K562 (cell line): ENCODE measurements at places on chromosomes 11 and 22.

GRCh38 chr22:28381429-28382167 lies 298.0 kb downstream of the TTC28 start:
- no peak for DNase-seq

- no peak for DNase-seq
Measured at GRCh38 chr11:64514590-64514989, 76.4 kb upstream of the SLC22A12 start.

GRCh38 chr11:112962579-112963367 lies 1.6 kb downstream of the NCAM1 start:
- no peak for DNase-seq

- DNase-seq: no peak
Measured at GRCh38 chr11:102447193-102447592, 5.4 kb downstream of the TMEM123 start.

DNA sequence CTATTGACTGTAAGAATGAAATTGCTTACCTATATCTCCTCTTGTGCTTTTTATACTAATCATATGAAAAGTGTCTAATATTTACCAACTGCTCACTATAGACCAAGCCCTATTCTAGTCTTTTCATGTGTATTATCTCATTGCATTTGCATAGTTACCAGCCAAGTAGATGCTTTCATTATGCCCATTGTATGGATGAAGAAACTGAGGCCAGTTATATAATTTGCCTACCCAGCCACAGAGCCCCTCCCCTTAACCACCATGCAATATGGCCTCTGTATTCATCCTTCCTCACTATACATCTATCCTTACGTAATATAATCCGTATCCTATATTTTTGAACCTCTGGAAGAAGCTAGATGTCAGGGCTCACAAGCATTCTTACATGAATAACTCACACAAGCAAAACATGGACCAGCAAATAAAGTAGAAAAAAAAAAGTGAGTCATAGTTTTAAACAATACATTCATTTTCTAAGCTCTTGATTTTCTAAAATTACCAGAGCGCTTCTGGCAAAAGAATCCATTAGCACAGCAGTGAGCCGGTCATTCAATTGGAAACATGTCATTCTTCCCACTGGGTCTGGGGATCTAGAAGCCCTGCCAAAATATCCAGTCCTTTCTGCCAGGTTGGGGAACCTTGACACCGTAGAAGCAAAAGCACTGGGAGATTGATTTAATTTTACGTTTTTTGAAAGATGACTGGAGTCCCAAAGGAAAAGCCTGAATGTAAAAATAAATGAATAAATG lies 80.0 kb downstream of the C11orf91 start:
- DNase-seq: no peak
